Activated gamma-delta T cell treated with anti-CD3 and anti-CD28 coated beads, Interleukin-2, amount 50 U/mL, for 16 hours (primary cell): ENCODE measurements at places on chromosomes 1 and 21.

- no peak for DNase-seq
These were observed 663 bp upstream of the GBP6 start for GRCh38 chr1:89363196-89363595.

DNA sequence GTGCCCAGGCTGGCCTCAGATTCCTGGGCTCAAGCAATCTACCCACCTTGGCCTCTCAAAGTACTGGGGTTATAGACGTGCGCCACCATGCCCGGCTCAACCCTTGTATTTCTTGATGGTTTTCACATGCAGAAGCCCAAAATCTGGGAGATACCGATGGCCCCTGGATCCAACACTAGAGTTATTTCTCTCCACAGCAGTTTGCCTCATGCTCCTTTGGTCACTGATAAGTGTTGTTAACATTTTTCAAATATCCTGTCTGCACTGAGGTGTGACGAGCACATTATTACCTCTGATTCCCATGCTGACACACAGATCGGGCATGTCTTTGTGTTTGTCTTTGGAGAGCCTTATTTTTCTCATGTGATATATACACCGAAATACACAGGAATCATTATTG, 107.0 kb downstream of the KIF26B start:
- DNase-seq, result no peak

DNA sequence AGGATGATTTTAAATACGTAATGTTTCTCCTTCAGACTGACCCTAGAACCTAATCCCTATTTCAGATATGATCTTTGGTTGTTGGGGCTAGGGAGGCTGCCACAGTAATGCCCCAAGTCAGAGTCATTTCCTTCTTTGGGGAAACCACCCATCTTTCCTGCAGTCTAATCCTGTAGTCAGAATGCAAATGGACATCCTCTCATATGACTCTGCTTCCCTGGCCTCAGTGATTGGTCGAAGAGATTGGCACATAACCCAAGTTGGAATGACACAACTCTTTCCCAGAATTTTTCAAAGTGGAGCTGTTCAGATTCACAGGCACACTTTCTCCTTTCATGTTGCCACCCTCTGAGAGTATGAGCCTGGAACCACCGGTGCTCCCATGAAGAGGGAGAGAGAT, 58.8 kb upstream of the ZNF644 start:
- no peak for DNase-seq

DNA sequence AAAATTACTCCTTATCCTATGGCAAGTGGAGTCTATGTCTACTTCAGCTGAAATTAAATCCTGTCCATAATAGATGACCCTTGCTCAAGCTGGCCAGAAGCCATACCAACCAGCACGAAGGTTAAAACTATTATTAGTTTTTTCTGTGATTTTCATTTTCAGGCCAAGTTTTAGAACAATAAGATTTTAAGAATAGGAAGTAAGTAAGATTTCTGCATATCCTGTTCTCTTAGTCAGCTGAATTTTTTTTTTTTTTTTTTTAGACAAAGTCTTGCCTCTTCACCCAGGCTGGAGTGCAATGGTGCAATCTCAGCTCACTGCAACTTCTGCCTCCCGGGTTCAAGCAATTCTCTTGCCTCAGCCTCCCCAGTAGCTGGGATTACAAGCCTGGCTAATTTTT, 6.1 kb upstream of the RBP7 start:
- DNase-seq, result no peak

GRCh38 chr1:99963041-99963795, 6.6 kb upstream of the SLC35A3 start:
- DNase-seq, result no peak

GRCh38 chr21:34668803-34669148, at the start of gene CLIC6:
Gene CLIC6, plus strand, starts transcription at chr21:34668994. Its CDS starts 395 bp downstream, at chr21:34669389.
- no peak for DNase-seq

GRCh38 chr1:235532360-235532759, 28.1 kb upstream of the B3GALNT2 start:
- no peak for DNase-seq

DNA sequence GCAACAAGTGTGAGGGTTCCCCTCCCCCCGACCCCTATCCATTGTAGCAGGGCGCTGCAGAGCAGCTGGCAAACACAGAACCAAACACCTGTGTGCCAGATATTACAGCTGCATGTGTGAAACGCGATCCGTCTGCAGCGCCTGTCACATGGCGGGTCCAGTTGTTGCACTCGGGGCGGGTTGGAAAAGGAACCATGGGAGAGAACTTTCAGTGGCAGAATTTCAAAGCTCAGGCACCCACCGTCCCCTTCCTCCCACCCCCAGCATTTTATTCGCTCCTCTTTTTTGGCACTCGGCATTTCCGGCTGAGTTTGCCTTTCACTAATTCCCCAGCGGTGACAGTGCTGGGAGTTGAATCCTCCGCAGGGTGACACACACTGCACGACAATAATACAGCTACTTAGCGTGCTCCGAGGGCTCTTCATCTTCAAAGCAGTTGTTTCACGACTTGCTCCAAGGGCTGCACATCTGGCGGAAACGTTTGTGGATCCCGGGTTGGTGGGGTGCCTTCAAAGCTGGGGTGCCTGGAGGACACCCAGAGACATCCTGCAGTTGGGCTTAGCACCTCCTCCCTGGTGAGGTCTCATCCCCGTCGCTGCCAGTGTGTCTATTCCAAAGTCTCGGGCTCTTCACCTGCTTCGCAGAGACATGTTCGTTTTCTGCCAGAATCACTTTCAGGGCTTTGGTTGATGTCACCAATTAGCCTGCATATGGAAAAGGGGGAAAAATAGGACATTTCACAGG, 180.7 kb downstream of the ZBTB18 start:
- no peak for DNase-seq

- no peak for DNase-seq
These were observed 428.1 kb downstream of the PRDM2 start for GRCh38 chr1:14128096-14128495.
